ENCODE measurements at places on chromosomes 5 and 9.
A peak's percentile ranks its signal among the peaks of the same experiment; 100 is the strongest.

DNA sequence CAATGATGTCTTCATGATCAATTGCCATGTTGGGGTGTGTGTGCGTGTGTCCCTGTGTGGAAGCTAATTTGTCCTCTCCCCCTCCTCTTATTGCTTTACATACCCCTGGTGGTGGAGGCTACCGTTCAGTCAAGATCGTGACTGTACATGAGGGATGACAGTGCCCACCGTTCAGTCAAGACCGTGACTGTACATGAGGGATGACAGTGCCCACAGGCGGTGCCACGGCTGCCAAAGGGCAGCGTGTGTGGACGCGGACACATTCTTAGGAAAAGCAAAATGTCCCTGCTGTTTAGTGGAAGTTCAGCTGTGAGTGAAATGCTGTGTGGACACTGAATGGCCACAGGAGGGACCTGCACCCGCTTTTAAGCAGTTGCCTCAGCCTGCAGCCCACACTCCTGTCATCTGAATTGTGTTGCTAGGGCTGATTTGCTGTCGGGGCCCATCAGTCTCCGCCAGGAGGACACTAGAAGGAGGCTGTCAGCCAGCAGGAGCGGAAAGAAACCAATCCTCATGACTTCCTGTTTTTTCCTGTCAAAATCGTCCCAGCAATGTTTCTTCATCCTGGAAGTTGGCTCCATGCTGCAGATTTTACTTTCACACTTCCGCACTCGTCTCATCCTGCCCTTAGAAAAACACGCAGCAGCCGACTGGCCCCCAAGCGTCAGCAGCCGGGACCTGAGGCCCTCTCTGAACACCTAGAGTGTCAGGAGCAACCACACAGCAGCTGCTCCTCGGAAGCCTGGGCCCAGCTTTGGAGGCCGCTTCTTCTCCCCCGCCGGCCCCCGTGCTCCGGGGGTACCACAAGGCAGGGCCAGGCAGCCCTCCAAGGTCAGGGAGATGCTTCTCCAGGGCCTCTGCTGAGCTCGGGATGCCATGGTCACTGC, 9.1 kb downstream of the OR2V1 start:
- no peak for DNase-seq

- peak; percentile 34 for DNase-seq
Observed at GRCh38 chr9:134539586-134540194, 101.9 kb upstream of the COL5A1 start.

- no peak for DNase-seq
Observed at GRCh38 chr5:4104831-4105597, 509.4 kb downstream of the IRX1 start.

GRCh38 chr5:473551-474192, 30.7 kb downstream of the EXOC3 start:
- peak; percentile 41 for DNase-seq

DNA sequence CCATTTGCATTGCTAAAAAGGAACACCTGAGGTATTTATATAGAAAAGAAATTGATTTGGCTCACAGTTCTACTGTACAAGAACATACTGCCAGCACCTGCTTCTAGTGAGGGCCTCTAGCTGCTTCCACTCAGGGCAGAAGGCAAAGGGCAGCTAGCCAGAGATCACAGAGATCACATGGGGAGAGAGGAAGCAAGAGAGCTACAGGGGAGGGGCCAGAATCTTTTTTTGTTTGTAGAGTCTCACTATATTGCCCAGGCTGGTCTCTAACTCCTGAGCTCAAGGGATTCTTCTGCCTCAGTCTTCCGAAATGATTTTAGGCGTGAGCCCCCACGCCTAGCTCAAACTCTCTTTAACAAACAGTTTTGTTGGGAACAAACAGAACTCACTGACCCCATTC, 6.1 kb downstream of the SLCO4C1 start:
- DNase-seq: no peak

GRCh38 chr9:115998666-115999065, 154.9 kb upstream of the PAPPA start:
- DNase-seq: no peak

DNA sequence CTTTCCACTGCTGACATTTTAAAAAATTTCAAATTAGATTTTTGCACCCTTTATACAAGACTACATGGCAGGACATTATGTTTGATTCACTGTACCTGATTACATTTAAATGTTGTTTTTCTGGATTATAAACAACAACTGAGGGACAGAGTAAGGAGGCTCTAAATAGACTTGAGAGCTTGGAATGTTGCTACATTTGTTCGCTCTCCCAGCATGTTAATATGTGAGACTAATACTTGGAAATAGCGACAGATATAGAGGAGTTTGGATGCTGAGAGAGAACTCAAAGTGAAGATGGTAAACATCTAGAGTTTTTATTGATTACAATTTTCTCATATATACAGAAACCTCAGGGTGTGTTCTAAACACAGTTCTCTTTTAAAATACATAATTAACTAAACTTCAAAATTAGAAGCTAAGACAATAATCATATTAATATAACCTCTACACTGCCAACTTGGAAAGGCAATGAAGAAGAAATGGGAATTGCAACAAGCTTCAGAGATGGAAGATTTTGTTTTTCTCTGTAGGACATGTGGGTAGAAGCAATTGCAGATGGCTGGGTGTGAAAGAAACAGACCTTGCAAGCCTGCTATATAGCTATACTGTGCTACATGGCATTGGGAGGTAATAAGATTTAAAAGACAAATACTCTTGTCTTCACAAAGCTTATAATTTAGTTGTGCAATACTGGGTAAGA, 1.4 kb upstream of the NDFIP1 start:
- no peak for DNase-seq

DNA sequence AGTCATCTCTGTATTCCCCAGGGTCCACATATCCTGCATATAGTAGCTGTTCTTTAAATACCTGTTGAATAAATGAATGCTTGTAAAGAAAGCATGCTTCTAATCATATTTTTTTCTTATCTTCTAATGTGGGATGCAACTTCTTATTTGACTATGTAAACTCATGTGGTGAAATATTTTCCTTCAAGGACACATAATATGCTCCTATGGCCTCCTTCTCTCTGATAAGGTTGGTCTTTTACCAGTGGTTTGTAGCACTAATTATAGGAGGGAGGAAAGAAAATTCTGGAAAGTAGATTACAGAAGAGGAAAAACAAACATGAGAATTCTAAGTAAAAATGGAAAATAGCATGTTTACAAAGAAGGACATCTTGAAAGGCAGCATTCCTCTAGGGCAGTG, 28.6 kb upstream of the C5orf63 start:
- DNase-seq: no peak

GRCh38 chr9:1960342-1961042, 54.7 kb upstream of the SMARCA2 start:
- DNase-seq: no peak

DNA sequence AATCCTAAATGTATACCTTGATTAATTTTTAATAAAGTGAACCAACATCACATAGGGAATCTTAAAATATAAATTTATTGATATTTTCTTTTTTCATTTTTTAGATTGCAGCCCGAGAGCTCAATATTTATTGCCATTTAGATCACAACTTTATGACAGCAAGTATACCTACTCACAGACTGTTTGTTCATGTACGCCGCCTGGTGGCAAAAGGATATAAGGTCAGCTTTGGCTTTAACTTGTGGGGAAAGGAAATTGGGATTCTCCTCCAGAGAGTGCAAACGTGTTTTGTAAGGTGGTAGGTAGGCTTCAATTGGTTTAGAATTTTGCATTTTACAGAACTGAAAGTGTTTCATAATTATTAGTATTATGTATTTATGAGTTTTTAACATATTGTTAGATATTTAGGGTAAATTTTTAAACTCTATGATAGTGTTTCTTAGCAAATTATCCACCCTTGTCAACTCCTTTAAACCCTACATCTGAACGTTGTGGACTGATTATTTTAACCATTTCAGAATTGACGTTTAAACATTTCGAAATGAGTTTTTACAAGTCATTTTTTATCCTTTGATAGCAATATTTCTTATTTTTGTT, 17.5 kb upstream of the DHFR start:
- peak; percentile 53 for DNase-seq

DNA sequence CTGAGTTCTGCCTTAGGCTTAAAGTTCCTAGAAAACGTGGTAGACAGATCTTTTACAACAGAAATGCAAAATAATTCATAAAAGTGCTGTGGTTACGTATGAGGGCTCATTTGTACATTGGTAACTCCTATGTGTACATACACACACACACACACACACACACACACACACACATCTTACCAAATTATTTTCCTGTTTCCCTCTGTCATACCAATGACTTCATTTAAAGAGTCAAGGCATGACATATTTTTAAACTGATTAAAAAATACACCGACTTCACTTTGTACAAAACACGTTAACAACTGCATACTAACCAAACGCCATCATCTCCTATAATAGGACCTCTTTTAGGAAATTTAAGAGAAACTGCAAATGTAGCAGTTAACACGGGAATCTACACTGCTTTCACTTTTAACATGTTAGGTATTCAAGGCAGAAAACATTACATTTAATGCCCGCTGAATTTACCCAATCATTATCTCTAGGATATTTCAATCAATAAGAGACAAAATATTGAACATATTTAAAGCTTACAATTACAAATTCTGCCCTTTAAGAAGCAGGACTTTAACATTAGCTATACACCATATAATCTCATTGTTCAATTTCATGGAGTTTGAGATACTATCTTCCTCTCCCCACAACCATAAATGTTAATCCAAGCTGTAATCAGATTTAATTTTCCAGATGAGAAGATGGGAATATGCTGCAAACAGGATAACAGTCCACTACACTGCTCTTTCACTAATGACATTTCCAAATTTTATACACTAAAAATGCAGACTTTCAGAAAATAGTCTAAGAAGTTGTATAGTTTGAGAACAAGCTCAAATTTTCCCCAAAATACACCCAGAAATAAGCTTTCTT, 133.1 kb downstream of the DENND1A start:
- DNase-seq: no peak

- DNase-seq: no peak
Observed at GRCh38 chr9:135108831-135109510, 21.5 kb downstream of the OLFM1 start.

- DNase-seq: peak; percentile 66
Observed at GRCh38 chr9:35688558-35689541, 875 bp downstream of the TPM2 start.

- no peak for DNase-seq
Observed at GRCh38 chr9:126459965-126460843, 133.6 kb downstream of the MVB12B start.

- no peak for DNase-seq
Observed at GRCh38 chr5:6899221-6899620, 186.0 kb downstream of the TENT4A start.

DNA sequence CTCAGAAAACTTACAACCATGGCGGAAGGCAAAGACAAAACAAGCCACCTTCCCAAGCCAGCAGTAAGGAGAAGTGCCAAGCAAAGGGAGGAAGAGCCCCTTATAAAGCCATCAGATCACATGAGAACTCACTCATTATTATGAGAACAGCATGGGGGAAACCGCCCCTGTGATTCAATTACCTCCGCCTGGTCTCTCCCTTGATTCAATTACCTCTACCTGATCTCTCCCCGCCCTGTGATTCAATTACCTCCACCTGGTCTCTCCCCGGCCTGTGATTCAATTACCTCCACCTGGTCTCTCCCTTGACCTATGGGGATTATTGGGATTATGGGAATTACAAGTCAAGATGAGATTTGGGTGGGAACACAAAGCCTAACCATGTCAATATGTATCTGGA, 467.3 kb upstream of the FTMT start:
- DNase-seq: no peak

- no peak for DNase-seq
Observed at GRCh38 chr5:160333721-160334120, 21.4 kb upstream of the CCNJL start.

DNA sequence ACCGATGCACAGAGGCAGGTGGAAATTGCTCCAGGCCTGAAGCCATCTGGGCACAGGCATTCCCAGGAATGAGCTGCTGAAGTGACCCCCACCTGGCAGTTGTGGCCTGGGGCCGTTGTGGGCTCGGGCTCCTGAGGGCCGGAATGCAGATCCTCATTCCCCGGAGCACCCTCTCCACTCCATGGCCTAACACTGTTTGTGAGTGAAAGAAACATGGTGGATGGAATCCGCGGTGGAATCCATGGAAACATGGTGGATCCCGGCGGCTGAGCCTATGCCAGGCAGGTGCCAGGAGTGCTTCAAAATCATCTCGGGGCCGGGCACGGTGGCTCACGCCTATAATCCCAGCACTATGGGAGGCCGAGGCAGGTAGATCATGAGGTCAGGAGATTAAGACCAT, 3.6 kb upstream of the SARDH start:
- no peak for DNase-seq

DNA sequence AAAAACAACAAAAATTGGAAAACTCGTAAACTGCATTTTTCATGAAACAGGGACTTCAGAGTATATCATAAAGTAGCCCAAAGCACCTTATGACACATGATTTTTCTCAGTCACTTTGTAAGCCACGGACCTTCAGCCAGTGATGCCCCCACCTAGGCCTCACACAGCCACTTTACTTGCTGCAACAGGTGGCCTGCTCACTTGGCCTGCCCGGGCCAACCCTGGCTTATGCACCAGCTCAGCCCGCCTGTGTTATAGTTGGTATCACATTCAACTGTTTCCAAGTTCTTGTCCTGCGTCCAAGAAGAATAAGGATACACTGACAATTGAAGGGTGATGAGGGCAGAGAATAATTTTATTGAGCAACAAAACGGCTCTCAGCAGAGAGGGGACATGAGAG, 219.2 kb downstream of the FER start:
- no peak for DNase-seq

GRCh38 chr5:150516011-150516410, 8.1 kb downstream of the NDST1 start:
- DNase-seq: peak; percentile 48

- peak; percentile 56 for DNase-seq
Observed at GRCh38 chr9:134690946-134691694, 49.5 kb downstream of the COL5A1 start.

DNA sequence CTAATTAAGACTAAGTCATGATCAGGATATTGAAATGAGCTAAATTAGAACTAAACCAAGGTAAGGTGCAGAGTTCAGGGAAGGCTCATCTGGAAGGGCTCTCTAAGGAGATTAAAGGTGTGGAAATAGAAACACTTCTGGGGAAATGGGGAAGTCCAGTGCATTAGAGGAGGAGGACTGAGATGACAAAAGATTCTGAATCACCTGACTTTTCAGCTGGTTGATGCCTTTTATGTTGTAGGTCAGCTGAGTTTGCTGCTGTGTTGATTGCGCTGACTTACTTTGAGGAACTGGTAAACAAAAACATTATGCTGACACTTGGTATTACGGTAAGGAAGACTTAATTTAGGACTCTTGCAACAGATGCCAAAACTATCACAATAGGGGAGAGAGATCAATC, 23.8 kb downstream of the IFNA5 start:
- no peak for DNase-seq

GRCh38 chr5:145778144-145778900, 56.8 kb downstream of the PRELID2 start:
- DNase-seq: peak; percentile 24

Data from psoas muscle (tissue), 8 donors.